ENCODE measurements at places on chromosomes 16 and 17.

DNA sequence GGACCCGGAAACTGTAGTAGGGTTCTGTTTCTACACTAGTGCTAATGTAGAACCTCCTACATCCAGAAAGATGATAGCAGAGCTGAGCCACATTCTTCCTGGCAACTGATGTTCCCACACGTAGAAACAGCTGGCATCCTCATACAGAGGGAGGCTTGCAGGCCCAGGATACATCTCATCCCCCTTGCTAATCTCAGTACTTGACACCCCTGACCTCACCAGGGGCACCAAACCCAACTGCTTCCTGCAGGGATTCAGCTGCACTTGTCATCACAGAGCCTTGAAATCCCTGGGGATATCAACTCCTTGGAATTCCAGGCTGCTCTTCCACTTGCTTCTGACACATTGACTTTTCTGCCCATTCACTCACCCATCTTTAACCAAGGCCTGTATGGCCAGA lies 75.2 kb upstream of the HSBP1 start:
- no peak for DNase-seq

- DNase-seq, result no peak
These were observed 31.0 kb downstream of the RND2 start for GRCh38 chr17:43056051-43056450.

GRCh38 chr16:64282181-64282580 lies 839.7 kb downstream of the CDH11 start:
- no peak for DNase-seq

DNA sequence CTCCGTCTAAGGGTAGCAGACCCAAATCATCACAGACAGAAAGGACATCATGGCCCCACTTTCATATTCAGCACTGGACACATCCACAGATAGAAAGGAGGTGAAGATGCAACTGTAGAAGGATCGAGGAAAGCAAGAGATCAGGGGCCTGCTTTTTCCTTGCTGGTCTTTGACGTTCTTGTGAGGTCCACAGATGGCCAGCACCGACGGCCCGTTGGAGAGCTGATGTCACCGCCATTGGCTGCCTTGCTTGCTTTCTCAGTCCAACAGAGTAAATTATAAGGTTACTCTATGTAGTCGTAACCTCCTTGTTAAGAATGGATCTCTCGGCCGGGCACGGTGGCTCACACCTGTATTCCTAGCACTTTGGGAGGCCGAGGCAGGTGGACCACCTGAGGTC lies 5.1 kb upstream of the RBFOX3 start:
- peak; percentile 17 for DNase-seq

DNA sequence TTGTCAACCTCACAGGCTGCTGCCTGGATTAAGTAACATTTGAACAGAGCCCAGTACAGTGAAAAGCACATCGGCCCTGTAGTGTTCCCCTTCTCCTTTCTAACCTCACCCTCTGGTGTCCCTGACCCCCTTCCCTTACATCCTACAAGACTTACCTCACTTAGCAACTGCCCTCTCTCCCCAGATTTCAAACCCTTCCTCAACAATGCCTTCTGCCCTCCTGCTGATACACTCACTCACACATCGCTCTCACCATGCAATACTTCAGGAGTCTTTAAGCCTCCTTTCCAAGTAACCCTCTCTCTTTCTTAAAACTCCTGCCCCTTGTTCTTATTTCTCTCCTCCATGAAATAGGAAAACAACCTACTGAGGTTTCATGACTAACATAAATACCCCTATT lies 17.8 kb downstream of the ZZEF1 start:
- DNase-seq, result no peak

- DNase-seq, result no peak
These were observed at the start of gene TMEM98 for GRCh38 chr17:32927724-32928585. Gene TMEM98 (plus strand): TSS chr17:32928153. CDS start chr17:32931529, 3,376 bp downstream.

- peak; percentile 89 for DNase-seq
These were observed 13.5 kb upstream of the ITGB3 start for GRCh38 chr17:47239967-47240651.

DNA sequence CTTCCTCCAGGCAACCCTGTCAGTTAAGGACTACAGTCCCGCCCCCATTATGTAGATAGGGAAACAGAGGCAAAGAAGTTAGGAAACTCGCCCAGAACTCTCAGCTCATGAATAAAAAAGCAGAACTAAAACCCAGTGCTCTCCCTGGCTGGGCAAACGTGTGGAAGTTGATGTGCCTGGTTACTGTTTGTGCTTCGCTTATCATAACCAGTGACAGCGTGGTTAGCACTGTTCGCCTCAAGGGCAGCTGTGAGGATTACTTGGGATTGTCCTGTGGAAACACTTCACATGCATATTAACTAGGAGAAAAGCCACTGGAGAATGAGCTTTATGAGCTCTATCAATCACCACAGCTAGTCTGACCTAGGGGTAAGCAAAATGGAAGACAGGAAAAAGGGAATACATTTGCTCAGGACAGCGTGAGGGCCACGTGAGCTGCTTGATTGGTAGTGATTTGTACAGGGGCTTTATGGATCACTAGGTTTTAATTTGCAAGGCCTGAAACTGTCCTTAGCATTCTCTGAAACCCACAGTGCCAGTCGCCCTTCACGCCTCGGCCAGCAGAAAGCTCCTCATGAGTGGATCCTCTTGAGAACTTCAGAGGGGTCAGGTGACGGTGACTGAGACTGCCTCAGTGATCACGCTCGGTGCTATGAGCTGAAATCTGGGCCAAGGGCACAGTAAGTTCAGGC lies 19.9 kb downstream of the CYB5D2 start:
- DNase-seq, result no peak

DNA sequence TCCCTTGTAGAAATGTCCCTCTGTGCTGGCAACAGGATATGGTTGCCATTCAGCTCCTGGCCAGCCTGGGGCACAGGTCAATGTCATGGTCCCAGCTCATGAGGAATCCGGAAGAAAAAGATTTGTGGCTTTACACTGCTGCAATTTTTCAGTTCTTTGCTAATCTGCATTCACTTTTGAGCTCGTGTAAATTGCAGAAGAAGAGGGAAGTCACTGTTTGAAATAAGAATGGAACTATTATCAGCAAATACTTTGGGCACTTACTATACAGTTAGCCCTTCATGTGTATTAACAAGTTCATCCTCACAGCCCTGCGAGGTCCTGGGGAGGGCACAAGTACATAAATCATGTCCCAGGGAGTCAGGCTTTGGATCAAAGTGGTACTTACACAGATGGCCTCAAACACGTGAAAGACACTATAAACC lies 14.2 kb downstream of the SLC47A2 start:
- DNase-seq, result no peak

GRCh38 chr17:21287703-21288449 lies 3.4 kb downstream of the MAP2K3 start:
- DNase-seq, result peak; percentile 98

DNA sequence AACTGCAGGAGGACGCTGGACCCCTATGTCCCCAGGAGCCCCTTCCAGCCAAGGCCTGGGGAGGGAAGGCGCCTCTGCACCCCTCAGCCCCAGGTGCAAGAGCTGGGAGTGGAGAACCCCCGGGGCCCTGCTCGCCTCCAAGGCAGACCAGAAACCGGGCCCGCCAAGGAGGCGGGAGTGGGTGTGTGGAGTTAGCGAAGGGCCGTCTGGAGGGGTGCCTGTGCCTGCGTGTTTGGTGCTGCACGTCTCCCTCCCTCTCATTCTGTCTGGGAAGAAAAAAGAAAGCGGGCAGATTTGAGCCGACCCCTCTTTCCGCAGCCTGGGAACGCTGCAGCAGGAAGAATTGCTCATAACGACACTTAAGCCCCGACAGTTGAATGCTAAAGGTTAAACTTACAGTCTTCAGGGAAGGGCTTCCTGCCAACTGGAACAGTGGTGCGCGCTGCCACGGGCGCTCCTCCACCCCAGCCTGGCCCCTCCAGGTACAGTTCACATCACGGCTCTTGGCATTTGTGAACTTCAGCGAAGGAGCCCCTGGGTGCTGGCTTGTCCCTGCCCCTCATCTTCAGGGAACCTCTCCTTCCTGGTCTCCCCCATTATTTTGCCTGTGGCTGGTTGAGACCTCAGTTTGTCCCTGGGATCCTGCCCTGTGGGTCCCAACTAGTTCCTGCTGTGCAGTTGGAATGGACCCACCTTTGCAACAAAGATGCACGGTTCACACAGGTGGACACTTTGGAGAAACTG lies 19.2 kb upstream of the ZFHX3 start:
- DNase-seq, result peak; percentile 70

DNA sequence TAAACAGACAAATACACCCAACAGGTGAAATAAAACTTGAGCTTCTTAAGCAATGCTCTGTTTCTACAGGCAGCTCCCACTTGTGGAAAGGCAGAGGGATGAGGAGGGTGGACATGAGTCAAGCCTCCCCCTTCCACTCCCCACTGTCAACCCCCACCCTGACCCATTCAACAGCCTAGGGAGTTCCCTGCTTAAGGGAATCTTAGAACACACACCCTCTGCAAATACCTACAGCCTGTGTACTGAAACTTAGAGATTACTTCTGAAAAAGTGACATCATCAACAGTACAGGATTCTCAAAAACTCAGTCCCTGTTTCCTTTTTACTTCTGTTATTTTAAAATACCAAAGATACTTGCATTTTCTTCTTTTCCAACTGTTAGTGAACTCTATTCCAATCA lies 345.4 kb downstream of the SOX9 start:
- DNase-seq, result no peak

- no peak for DNase-seq
These were observed 172.5 kb downstream of the ZFHX3 start for GRCh38 chr16:72875291-72876031.

DNA sequence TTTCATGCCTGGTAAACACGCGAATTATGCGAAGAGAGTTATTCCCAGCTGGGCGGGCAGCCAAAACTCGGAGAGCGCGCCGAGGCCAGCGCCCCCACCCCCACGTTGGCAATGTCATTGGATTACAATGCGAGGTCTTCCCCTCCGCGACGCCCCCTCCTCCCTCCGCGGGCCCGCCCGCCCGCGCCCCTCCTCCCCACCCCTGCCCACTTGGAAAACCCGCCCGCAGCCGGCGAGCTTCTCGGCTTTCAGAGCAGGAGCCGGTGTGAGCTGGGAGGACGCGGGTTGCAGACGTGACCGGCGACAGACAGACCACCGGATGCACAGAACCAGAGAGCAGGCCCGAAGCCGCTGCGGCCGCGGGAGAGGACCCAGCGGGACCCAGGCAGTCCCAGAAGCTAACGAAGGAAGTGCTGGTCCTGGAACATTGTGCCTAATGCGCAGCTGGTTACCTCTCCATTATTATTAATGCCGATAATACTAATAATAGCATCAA lies 4.0 kb downstream of the NOG start:
- no peak for DNase-seq

- DNase-seq, result no peak
These were observed 158.1 kb downstream of the CYLD start for GRCh38 chr16:50899951-50900350.

GRCh38 chr17:29720551-29720950 lies 97.8 kb upstream of the CORO6 start:
- DNase-seq, result no peak

DNA sequence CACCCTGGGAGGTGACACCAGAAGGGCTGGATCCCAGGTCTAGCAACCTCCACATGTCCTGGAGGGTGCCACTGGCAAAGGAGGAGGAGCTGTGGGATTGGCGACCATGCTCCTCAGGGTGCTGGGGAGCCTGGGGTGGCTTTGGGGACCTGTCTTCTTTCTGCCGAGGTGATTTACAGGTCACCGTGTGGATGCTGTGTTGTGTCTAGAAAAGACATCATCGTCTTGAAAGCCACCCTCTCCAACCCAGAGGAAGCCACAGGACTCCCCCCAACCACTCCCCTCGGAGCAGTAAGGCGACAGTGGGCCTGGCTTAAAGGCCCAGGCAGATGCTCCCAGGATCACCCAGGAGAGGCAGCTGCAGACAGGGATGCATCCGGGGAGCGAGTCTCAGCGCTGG lies 29.7 kb upstream of the FASN start:
- no peak for DNase-seq

DNA sequence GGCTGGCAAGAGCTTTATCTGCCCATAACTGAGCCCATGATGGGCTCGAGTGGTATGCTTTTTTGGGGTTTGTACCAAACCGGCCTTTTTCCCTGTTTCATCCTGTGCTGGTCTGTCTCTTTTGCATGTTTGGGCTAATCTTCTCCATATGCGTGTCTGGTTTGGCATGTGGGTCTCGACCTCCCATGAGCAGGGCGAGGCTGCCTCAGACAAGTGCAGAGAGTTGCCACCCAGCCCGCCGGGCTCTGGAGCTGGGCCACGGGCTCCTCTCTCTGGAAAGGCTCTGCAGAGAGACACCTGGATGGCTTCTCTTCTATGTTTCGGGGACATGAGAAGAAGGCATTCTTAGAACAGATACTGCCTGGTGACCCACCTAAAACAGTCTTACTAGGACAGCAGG lies 67.8 kb upstream of the TBX2 start:
- no peak for DNase-seq

- DNase-seq, result no peak
These were observed 1046.5 kb upstream of the RBFOX1 start for GRCh38 chr16:6286176-6286575.

DNA sequence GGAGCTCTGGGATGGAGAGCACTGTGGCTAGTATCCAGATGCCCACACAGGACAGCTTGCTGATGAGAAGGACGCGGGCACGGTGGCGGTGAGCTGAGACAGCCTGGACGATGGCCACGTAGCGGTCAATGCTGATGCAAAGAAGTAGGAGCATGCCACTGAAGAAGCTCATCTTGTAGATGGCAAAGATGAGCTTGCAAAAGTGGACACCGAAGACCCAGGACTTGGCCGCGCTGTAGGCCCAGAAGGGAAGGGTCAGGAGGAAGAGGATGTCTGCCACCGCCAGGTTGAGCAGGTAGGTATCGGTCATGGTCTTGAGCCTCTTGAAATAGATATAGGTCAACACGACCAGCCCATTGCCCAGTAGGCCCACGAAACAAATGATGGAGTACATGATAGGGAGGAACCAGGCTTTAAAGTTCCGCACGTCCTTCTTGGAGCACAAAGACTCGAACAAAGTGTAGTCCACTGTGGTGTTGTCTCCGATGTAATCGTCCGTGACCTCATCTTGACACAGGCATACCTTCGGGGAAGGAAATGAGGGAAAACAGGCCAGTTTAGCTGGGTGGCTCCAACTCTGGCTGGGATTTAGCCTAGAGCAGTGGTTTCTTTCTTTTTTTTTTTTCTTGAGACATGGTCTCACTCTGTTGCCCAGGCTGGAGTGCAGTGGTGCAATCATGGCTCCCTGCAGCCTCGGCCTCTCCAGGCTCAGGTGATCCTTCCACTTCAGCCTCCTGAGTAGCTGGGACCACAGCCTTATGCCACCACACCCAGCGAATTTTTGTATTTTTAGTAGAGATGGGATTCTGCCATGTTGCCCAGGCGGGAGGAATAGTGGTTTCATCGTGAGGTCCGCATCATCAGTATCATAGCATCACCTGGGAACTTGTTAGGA lies 9.7 kb downstream of the CCR7 start:
- no peak for DNase-seq

GRCh38 chr16:19718624-19718965 lies 524 bp downstream of the IQCK start:
- no peak for DNase-seq

- DNase-seq, result no peak
These were observed 997.6 kb upstream of the RBFOX1 start for GRCh38 chr16:6335072-6335471.

- DNase-seq, result no peak
These were observed 19.2 kb downstream of the HNF1B start for GRCh38 chr17:37725601-37726146.

Data from sigmoid colon (tissue), 7 donors.